ENCODE measurements at places on chromosomes 3 and 15.

DNA sequence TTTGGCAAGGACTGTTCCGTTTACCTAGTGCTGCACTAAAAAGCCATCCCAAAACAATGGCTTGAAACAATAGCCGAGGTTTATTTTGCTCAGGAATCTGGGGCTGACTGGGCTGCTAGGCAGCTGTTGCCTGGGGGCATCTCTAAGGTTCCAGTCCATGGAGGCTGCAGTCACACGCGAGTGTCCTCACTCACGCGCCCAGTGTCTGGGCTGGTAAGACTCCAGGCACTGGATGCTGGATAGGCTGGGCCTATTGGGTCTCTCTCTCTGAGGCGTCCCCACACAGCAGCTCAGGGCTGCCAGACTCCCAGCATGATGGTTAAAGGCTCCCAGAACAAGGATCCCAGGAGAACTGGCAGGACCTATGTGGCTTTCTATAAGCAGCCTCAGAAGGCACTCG, 34.2 kb downstream of the ALS2CL start:
- peak; percentile 48 for DNase-seq

DNA sequence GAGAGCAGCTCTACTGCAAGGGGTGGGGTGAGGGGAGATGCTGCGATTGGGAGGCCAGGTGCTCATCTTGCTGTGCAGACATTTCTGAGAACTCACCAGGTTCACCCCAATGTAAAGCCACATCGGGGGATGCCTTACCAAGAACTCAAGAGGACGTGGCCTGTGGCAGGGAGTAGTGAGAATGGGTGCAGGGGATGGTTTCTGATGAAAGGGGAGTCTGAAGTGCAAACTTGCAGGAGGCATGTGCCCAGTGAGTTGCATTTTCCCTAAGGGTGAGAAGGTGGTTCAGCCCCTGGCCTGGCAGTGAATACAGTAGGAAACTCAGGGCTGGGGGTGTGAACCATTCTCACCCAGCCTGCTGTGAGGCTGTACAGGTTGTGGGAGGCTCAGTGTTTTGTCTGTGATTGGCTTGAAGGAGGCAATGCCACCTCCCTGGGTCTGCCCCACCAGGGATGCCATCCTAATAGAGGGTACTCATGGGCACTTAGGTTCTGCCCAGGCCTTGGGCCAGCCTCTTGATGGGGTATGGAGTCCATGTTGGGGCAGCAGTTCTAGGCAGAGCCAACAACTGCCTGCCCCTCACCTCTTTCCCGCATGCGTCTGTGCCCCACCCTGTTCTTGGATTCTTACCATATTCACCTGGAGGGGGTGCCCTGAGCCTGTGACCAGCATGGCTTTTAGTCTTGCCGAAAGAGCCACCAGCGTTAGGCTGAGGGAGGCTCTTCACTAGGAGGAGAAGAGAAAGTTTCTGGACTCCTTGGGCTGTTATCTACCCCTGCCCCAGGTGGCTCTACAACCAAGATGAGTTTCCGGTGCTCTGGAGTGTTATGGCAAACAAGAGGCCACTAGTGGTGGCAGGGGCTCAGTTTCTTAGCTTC, 4.5 kb downstream of the HEMK1 start:
- no peak for DNase-seq

DNA sequence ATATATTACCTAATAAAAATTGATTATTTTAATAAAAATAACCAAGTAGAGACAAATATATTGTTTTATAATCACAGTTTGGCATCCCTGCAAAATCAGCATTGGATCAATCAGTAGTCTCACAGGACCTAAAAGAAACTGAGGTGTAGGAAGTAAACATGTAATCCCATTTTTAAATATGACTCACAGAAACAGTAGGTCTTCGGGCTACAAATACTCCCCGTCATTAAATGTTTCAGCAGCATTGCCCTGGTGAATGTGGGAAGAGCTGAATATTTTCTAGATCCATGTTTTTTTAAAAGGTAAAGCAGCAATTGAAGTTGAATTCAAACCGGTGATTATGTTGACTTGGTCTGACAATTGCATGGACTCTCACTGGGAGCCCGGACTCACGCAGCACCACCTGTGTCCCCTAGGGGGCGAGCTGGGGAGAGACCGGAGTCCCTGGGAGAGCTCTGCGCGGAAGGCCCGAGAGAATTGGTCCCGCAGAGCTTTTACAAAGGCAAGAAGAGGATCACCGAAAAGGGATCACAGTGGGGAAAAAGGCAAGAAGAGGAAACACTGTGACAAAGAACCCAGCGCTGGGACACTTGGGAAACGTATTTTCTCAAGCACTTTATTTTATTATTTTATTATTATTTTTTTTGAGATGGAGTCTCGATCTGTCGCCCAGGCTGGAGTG, 17.2 kb upstream of the USP3 start:
- no peak for DNase-seq

- DNase-seq = no peak
Observed at GRCh38 chr3:38634111-38634510, 15.4 kb downstream of the SCN5A start.

DNA sequence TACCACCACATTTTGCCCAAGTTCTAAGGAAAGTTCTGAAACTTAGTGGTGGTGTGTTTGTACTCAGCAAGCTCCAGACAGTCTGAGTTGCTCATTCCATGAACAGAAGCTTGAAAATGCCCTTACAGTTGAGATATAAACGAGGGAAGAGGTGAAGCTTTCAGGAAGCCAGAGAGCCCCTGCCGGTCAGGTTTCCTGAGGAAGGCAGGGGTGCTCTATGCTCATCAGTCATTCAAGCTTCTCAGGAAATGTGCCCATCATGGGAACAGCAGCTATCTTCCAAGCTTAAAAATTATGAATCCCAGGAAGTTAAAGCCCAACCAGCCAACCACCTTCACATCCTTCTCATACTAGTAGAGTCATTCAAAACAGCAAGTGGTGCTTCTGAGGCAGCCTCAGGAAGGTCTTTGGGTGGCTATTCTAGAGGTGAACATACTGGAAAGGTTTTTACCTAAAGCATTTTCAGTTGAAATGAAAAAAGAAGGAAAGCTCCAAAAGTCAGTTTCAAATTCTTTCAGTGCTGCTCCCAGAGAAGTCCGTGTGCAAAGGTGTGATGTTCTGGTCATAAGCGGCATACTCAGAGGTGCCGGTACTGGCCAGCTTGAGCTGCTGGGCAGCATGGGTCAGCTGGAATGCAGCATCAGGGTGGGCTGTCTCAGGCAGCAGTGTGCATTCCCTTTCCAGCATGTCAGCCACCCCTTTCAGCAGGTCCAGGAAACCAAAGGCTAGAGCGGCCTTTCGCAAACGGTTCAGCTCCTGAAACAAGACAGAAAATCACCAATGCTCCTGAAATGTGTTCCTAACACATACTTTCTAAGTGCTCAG, 31.8 kb downstream of the INTS14 start:
- DNase-seq = no peak

DNA sequence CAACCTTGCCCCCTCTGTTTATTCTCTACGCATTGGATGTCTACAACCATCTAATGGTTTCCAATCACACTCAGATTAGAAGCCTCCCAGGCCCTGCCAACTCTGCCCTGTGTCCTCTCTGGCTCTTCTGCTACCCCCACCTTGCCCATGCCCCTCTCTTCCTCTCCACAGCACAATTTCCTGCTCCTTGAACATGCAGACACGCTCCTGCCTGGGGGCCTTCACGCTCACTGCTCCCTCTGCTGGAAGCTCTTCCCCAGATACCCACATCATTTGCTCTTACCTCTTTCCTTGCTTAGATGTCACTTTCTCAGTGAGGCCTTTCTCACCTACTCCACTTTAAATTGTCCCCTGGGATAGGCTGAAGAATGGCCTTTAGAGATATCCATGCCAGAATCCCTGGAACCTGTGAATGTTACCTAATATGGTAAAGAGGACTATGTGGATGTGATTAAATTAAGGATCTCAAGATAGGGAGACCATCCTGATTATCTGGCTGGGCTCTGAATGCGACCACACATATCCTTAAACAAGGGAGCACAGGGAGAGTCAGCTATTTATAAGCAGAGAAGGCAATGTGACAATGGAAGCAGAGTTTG, 9.9 kb downstream of the KY start:
- peak; percentile 23 for DNase-seq

DNA sequence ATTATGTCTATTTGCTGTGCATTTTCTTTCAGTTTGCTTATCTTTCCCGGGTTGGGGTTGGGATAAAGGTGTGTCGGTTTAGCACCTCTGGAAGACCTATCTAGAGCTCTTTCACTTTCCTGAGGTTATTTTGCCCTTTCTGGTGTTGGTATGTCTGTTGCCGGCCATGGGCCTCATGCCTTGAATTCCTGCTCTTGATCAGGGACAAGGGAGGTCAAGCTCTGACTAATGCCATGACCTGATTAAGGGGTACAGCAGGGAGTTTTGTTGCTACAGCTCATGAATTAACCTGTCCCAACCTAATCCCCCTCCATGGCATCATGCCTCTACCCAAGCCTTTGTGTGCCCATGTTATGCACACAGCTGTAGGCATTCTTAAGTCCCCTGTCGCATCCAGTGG, 70.5 kb upstream of the GOLGA6B start:
- DNase-seq = no peak

DNA sequence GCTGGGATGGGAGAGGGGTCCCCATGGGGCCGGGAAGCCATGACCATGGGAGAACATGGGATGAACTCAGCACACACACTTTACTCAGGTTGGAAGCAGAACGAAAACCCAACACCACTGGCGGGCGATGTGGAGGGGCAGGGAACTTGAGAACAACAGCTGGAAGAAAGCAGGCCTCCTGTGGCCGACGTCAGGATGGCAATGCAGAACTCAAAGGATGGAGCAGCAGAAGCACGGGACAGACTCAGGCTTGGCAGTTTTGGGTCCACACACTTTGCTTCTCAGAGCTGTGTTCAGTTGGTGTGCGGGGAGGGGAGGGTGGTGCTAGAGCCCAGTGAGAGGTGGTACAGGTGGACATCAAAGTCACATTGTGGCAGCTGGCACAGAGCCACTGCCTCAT, 80.7 kb downstream of the SEC22A start:
- DNase-seq = no peak

DNA sequence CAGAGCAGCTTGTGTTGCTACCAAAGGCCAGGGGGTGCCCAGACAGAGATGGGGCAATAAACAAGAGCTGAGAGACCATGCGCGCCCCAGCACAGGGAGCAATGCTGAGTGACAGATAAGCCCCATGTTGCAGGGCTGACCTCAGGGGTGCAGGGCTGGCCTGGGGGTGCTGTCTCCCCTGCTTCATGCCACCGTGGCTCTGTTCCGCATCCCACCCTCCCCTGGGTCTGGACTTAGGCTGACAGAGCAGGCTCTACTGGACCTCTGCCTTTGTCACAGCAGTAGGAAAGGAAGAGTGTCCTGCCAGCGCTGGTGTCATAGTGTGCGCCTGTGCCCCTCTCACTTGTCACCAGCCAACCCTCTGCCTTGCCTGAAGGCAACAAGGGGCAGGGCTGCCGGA, 67.4 kb upstream of the IQSEC1 start:
- no peak for DNase-seq
